ENCODE measurements at places on chromosomes 4 and X.

GRCh38 chr4:146023334-146023967 is 84.8 kb upstream of the ZNF827 start:
- no peak for DNase-seq

DNA sequence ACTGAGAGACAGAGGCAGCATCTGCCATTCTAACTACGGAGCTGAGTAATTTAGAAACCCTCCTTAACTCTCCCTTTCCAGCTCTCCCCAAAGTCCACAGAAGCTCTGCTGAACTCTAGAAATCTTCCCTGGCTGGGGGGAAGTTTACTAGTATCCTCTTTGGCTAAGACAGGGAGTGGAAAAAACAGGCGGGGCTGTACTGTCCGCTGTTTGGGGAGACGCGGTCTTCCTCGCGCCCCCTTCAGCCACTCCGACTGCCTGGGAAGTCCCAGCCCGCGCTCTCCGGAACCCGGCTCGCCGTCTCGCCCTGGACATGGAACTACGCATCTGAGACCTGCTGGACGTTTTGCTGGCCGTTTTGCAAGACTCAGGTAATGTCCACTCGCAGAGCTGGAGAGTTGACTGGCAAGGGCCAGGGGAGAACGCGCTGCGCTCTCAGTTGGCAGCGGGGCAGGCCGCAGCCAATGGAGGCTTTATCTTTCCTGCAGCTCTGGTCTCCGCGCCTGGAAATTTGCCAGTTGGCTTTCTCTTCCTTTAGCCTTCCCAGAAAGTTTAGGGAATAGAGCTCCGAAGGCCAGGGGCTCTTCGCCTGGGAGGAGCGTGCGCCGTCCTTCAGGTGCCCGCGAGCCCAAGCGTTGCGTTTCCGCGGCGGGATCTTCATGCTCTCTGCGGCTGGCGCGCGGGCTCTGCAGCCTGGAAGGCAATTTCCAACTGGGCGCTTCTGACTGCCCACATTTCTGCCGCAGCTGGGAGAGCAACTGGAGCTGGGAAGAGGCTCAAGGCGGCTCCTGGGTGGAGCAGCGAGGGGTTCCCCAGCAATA is 892 bp downstream of the IL1RAPL2 start:
- DNase-seq, result no peak

- no peak for DNase-seq
Measured at GRCh38 chr4:89308161-89308500, 531 bp upstream of the GPRIN3 start.

- no peak for DNase-seq
Measured at GRCh38 chr4:127352220-127353113, 280.3 kb upstream of the INTU start.
